ENCODE measurements at places on chromosomes 16 and 17.
A peak's percentile ranks its signal among the peaks of the same experiment; 100 is the strongest.

DNA sequence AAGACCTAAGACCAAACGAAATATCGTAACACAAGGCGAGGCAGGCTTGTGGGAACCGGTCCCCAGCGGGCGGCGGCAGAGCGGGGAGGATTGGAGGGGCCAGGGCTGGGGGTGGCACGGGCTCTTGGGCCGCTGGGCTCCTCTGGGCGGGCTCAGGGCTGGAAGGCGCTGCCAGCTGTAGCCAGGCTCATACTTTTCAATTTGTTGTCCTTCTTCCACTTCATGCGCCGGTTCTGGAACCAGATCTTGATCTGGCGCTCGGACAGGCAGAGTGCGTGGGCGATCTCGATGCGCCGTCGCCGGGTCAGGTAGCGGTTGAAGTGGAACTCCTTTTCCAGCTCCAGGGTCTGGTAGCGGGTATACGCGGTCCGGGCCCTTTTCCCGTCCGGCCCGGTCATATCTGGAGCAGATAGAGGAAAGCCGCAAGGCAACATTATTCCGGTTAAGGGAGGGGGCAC is 1.5 kb downstream of the HOXB5 start:
- DNase-seq = no peak

DNA sequence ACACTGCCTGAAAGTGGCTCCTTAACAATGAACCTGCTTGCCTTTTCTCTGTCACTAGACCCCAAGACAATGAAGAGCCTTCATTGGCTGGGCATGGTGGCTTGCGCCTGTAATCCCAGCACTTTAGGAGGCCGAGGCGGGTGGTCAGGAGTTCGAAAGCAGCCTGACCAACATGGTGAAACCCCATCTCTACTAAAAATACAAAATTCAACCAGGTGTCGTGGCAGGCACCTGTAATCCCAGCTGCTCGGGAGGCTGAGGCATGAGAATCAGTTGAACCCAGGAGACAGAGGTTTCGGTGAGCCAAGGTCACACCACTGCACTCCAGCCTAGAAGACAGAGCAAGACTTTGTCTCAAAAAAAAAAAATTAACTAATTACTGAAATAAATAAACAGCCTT is 45.3 kb upstream of the SEC14L1 start:
- no peak for DNase-seq

DNA sequence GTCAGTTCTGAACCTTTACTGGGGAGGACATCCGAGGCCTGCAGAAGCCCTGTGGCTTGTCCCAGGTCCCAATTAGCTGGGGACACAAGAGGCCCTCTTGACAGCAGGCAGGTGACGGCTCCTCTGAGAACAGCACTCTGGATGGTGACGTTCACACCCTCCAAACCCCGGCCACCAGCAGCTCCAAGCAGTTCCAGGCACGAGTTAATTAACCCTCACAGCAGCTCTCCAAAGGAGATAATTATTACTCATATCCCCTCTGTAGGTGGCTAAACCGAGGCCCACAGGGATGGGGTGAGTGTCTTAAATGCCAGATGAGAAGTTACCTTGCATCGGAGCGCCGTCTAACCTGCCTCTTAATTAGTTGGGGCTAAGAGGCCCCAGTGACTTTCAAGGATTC is 168.9 kb upstream of the CIBAR2 start:
- DNase-seq = no peak

DNA sequence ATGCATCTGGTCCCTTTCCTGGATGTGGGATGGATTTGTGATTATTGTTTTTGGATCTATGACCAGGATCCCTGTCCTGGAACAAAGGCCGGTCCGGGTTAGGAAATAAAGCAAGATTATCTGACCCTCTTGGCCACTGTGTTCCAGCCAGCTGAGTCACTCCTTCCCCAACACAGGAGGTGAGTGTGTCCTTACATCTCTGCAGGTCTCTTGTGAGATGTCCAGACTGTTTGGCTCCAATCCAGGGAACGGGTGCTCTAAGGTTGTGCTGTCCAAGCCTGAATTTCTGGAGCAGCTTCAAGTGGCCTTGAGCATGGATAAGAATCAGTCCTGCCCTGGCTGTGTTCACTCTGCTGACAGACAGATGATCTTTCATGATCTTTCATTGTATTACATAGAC is 136.5 kb upstream of the CCL2 start:
- no peak for DNase-seq

- DNase-seq = no peak
Measured at GRCh38 chr16:30846649-30847402, 47.1 kb downstream of the BCL7C start.

GRCh38 chr16:67683767-67684166 is 17.2 kb downstream of the C16orf86 start:
- DNase-seq = no peak

DNA sequence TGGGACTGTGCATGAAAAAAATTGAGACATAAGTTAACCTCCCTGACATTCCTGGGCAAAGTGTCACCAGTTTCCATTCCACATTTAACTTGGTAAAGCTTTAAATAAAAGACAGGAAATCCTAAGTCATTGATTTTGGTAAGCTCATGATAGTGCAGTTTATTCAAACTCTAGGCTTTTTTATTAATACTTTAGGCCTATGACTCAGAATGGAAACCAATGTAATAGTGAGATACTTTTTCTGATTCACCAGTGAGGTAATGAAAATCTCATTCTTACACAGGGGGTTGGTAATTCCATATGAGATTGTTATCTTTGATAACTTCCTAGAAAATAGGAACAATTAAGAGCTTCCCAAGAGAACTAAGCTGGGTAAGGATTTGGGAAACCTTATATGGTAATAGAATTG is 91.1 kb downstream of the NLK start:
- DNase-seq = no peak

GRCh38 chr16:88798772-88799455 is 4.7 kb upstream of the CDT1 start:
- DNase-seq = no peak

GRCh38 chr16:85768199-85768598 is 17.3 kb upstream of the C16orf74 start:
- DNase-seq = no peak

GRCh38 chr16:87844120-87844733 is 25.1 kb downstream of the SLC7A5 start:
- peak; percentile 47 for DNase-seq

GRCh38 chr16:21626659-21627277 is 25.6 kb downstream of the IGSF6 start:
- DNase-seq = peak; percentile 12

DNA sequence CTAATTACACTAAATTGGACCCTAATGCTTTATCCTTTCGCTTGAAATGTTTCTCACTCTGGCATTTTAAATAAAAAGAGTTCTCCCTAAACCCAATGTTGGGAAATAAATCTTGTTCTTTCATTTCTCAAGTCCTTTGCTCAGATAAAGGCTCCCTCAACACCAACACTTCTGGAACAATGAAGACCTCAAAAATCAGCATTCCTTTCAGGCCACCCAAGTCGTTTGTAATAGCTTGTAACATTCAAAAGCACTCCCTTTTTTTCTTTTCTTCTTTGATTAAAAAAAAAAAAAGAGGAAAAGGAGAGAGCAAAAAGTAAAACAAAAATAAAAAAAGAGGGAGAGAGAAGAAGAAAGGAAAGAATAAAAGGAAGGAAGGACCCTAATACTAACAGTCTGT is 23.3 kb upstream of the FOXJ1 start:
- no peak for DNase-seq

GRCh38 chr16:3953728-3954410 is 73.4 kb upstream of the CREBBP start:
- no peak for DNase-seq

DNA sequence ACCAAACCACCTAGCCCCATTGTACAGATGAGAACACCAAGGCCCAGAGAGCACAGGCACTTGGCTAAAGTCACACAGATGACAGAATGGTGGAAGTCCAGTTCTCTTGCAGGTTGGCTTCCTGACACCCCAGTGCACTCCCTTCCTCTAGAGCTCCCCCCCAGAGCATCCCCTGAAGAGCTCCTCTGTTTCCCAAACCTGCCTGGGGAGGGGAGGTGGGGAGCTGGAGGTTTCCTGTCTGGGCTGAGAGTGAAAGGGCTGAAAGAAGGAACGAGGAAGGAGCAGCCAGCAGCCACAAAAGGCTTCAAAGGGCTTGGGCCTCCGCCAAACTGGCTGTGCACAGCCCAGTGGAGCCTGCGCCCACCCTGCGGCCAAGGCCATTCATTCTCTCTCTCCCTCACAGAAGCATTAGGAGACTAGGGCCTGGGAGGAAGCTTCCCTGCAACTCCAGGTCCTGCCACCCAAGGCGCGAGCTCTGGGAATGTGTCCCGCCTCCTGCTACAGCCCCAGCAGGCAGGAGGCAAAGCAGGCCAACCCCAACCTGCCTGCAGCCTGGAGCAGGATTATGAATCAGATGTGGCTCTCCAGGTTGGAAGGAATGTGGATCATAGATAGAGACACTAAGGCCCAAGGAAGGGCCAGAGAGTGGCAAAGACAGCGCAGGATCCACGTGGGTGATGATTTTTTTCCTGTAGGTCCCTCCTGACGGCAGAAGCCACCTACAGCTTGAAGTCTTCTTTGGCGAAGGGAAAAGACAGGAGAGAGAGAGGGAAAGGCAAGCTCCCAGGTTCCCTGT is 913 bp downstream of the SLC13A5 start:
- peak; percentile 44 for DNase-seq

DNA sequence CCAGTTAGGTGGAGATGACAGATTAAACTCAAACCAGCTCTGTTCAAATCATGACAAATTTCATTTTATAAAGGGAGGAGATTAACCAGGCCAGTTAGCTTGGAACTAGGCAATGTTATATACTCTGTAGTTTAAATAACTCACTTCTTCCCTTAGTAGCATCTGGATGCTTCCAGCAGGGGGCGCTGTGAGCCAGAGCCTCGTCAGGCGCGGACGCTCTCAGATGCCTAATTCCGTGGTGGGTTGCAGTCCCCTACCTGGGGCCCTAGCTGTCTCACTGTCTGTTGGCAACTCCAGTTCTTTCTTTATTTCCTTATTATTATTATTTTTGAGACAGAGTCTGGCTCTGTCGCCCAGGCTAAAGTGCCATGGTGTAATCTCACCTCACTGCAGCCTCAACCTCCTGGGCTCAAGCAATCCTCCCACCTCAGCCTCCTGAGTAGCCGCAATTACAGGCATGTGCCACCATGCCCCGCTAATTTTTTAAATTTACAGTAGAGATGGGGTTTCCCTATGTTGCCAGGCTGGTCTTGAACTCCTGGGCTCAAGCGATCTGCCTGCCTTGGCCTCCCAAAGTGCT is 17.3 kb upstream of the WFDC1 start:
- DNase-seq = peak; percentile 84

DNA sequence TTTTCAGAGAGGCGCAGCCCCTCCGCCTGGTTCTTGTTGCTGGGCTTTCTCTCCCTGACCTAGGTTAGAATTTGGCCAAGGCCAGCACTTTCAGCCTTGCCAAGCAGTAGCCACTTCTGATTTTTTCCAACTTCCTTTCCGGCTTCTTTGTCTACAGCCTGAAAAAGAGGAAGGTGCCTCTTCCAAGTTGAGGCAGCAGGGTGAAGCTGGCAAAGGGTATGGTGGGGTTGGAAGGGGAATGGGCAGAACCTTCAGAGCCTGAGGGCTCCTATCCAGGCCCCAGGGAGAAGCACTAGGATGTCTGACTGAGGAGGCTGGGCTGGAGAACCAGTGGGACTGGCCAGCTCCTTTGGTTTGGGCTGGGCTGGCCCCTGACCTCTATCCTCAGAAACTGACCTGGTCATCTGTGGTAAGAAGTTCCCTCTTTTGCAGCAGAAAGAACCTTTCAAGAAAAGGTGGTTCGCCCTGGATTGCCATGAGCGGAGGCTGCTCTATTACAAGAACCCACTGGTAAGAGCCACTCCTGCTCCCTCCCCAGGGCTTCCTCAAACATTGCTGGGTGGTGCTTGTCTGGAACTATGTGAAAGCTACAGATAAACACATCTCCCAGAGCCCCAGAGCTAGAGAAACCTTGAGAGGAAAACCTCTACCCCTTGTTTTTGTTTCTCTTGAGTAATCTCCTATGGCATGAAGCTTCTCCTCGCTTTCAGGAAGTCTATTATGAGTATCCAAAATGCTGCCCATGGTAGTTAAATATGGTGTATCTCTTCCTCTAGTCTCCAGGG is 16.6 kb upstream of the RNF135 start:
- no peak for DNase-seq

- DNase-seq = peak; percentile 89
Measured at GRCh38 chr17:74972107-74972972, at the start of gene HID1. Gene HID1 (minus strand): TSS chr17:74972759. CDS start chr17:74972656, 103 bp downstream.

DNA sequence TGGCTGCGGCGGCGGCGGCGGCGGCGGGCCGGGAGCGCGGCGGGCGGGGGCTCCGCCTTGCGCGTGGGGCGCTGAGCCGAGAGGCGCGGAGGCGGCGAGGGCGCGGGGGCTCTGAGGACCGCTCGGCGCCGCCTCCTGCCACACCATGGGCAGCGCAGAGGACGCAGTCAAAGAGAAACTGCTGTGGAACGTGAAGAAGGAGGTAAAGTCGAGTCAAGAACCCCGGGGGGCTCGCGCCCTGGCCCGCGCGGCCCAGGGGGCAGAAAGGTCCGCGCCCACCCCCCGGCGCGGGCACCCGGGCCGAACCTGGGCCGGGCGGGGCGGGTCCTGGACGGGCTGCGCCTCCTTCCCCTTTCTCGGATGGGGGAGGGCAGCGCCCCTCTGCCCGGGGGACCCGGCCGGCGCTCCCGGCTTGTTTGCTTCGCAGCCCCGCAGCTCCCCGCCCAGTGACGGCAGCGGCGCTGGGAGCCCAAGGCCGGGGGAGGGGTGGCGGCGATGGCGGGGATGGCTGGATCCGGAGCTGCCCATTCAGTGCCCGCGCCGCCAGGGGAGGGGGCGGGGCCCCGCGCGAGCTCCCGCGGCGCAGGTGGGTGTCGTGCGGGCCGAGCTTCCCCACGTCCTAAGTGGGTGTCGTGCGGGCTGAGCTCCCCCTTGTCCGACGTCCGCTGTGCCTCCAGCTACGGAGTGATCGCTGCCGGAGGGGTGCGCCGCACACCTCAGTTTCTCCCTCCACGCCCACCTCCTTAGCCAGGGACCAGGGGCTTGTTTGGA is 428 bp downstream of the SGSM2 start:
- peak; percentile 73 for DNase-seq

DNA sequence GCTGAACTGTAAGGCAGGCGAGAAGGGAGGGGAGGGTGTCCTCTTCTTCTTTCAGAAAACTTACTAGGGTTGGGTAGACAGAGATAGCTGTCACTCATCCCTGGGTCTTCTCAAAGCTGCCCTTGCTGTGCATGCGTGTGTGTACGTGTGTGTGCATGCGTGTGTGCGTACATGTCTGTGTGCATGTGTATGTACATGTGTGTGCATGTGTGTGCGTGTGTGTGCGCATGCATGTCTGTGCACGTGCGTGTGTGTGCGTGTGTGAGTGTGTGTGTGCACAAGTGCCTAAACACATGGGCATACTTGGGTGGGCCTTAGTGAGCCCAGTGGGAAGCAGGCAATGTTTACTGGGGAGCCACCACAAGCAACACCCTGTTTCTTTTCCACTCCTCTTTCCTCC is 154.8 kb upstream of the TNRC6C start:
- no peak for DNase-seq

GRCh38 chr16:62546701-62547100 is 510.5 kb upstream of the CDH8 start:
- no peak for DNase-seq

DNA sequence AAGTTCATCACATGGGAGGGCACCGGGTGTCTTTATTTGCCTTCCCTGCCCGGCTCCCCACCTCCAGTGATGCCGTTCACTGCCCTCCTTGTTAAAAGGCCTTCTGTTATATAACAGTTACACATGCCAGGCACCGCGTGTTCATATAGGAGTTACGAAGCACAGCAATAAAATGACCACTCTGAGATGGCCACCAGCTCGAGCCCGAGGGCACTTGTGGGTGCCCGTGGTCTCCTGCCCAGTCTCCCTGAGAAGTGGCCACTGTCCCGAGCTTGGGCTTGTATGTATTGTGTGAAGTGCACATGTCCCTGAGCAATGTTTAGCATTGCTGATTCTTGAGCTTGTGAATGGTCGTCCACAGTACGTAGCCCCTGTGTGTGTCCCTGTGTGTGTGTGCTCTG is 355.6 kb downstream of the SEC14L1 start:
- no peak for DNase-seq

- no peak for DNase-seq
Measured at GRCh38 chr16:54174750-54175149, 111.8 kb downstream of the IRX3 start.

Measured in nephron progenitor cell (in vitro differentiated cells).